ENCODE measurements at places on chromosomes 3 and 15.

- no peak for DNase-seq
Observed at GRCh38 chr3:42898896-42899675, 6.9 kb upstream of the ZNF662 start.

GRCh38 chr3:179227349-179227748 is 23.6 kb downstream of the KCNMB3 start:
- no peak for DNase-seq

GRCh38 chr15:55989383-55989782 is 4.0 kb downstream of the NEDD4 start:
- DNase-seq, result no peak

- DNase-seq, result no peak
Observed at GRCh38 chr3:174333640-174334039, 525.5 kb upstream of the NAALADL2 start.

- no peak for DNase-seq
Observed at GRCh38 chr3:45309876-45310275, 78.5 kb upstream of the LARS2 start.

DNA sequence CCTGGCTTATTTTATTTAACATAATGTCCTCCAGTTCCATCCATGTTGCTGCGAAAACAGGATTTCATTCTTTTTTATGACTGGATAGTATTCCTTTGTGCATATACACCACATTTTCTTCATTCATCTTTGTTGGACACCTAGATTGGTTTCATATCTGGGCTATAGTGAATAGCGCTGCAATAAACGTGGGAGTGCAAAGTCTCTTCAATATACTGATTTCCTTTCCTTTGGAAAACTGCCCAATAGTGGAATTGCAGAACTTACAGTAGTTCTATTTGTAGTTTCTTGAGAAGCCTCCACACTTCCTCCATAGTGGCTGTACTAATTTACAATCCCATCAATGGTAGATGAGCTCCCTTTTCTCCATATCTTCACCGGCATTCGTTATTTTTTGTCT is 72.5 kb upstream of the KLHL25 start:
- DNase-seq, result no peak

- DNase-seq, result no peak
Observed at GRCh38 chr15:50452927-50453326, 28.7 kb downstream of the USP8 start.

DNA sequence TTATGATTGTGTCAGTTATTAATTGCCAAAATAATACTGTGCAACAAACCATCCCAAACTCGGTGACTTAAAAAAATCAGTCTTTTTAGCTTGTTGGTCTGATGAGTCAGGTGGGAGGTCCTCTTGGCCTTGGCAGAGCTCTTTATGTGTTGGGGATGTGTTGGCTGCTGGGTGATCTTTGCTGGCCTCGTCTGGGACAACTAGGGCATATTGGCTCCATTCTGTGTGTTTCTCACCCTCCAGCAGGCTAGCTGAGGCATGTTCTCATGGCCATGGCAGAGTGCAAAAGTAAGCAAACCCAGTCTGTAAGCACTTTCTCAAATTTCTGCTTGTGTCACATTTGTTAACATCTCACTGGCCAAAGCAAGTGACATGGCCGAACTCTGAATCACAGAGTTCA is 251.6 kb downstream of the RPLP1 start:
- no peak for DNase-seq

DNA sequence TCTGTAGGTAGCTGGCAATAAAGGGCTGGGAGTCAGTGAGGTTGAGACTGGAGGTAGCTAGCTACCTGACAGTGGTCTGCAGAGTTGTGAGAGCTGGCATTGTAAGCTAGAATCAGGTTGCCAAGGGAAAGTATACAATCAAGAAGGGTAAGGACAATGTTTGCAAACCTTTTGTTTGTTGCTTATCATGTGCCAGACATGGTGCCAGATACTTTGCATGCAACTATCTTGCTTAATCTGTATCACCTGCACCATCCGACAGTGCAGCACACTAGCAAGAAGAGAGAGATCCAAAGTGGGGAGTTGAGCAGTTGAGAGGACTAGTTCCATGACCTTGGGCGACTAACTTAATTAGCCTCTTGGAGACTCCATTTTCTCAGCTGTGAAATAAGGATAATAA is 236.4 kb downstream of the PDCD6IP start:
- DNase-seq, result no peak

Measured in neural crest cell (in vitro differentiated cells).